T-helper 2 cell (primary cell): ENCODE measurements at places on chromosomes 6 and 20.

GRCh38 chr6:149012040-149012545 is 265.3 kb downstream of the UST start:
- DNase-seq = no peak

- DNase-seq = no peak
These were observed 10.1 kb downstream of the PXMP4 start for GRCh38 chr20:33709905-33710541.

GRCh38 chr6:20217891-20218290 is 5.6 kb upstream of the MBOAT1 start:
- no peak for DNase-seq

GRCh38 chr6:38110481-38110971 is 291.0 kb downstream of the ZFAND3 start:
- DNase-seq = no peak

GRCh38 chr6:140256248-140256647 is 881.8 kb upstream of the CITED2 start:
- DNase-seq = no peak

GRCh38 chr6:92297101-92297500 is 1122.3 kb downstream of the EPHA7 start:
- no peak for DNase-seq

DNA sequence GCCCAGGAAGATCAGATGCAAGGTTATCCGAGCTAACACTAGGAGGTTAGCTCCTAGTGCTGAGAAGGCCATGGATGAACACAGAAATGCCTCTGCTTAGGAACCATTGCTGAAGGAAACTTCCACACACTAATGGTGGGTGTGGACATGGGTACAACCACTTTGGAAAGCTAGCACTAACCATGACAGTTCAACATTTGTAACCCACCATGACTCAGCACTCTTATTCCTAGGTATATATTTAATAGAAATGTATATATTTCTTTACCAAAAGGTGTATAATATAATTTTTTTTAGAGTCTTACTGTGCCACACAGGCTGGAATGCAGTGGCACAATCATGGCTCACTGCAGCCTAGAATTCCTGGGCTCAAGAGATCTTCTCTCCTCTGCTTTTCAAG is 85.3 kb upstream of the BTBD3 start:
- no peak for DNase-seq

GRCh38 chr6:63571361-63572043 is 778 bp upstream of the LOC128125822 start:
- DNase-seq = peak; percentile 69

GRCh38 chr20:40887105-40887504 is 141.5 kb upstream of the TOP1 start:
- no peak for DNase-seq

DNA sequence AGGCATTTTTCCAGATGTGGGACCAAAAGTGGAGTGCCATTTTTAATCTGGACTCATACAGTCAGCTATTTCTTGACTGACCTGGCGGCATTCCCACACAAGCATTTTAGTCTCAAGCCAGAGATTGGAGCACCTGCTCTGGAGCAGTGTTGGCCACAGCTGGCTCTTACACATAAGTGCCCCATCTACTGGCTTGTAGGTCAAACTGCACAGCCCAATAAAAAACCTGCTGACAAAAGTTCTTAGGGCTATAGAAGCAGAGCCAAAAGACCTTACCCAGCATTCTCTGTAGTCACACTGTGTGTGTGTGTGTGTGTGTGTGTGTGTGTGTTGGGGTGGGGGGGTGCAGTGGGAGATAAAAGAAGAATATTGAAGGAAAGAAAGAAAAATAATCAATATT is 38.6 kb upstream of the SENP6 start:
- no peak for DNase-seq

DNA sequence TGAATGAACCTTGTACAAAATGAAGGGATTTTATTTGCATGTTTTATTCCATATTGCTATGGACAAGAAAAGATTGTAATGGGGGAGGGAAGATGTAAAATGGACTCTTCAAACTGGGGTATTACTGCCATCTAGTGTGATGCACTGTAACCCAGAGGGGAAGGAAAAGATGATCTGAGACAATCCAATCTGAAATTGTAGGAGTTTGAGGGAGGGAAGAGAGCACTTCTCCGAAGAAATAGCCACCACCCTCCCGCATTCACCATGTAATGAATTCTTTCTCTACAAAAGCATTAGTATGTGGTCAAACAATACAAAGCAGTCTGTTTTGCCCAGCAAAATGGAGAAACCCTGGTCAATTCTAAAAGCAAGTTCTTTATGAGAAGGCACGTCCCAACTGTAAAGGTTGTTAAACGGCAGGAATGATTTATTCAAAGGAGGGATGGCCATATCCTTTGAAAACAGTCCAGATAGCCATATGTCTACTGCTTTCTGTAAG is 679.5 kb upstream of the NRSN1 start:
- no peak for DNase-seq

GRCh38 chr6:6525933-6526332 is 62.6 kb upstream of the LY86 start:
- DNase-seq = no peak

DNA sequence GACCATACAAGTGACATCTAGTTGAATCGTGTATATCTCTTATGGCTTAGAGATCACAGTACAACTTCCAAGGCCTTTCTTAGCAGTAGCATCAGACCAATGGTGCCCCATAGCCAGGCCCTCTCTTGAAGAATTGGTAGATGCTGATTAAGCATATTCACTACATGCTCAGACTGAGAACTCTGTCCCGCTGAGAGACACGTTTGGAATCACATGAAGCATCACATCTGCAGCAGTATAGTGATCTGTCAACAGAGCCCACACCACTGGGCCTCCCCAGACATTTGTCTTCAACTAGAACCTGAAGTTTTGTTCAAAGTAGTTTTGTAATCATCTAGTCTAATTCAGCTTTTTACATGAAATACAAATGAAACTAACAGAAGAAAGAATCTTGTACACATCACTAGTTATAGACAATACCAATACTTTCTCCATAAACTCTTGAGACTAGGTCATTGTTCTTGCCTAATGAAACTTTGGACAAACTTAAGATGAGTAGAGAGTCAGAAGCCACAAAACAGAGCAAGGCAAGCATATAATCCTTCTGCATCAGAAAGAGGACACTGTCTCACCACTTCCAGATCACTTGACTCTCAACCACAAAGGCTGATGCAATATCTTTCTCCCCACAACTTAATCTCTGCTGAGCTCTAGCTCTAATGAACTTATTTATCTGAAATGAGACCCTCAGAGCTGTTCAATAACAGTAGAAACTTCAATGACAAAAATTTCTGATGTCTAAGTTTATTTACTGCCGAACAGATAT is 182.7 kb downstream of the TBX18 start:
- no peak for DNase-seq

DNA sequence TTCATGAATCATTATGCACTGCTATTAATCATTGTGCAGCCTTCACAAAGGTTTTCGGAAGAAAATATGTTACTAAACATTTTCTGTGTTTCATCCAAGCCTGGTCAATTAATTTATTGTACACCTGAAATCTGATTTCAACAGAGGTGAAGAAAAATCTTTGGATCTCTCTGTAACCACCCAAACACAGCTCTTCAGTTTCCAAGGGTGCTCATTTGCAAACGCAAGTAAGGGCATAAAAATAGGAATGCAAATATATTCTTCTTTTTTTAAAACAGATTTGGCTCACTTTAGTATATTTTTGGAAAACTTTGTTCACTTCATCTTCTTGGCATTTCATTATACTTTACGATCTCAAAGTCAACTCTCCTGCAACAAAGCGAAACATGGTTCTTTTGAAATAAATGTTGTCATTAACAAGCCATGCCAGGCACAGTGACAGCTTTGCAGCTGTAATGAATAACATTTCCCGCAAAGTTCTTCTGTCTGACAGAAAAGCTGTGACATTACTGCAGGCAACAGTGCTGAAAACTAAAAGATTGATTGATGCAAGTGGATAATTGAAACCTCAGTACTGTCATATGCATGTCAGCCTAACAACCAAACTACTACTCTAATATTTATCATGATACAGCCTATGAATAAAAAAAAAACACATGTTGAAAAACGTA is 348.3 kb downstream of the FRK start:
- no peak for DNase-seq

- no peak for DNase-seq
These were observed 8.3 kb downstream of the SEMG2 start for GRCh38 chr20:45229264-45230056.

DNA sequence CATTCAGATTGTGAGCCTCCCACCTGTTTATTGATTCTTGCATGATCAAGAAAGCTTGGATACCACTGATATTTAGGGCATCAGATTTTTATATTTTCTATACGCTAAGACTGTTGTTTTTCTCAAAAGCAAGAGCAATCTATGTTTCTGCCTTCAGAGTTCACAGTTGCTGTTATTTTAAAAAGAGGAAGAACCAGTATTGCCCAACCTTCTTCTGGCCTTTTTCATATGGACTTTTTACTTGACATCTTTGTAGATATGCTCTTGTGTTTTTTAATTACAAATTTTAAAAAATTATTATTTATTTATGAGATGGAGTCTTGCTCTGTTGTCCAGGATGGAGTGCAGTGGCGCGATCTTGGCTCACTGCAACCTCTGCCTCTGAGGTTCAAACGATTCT is 28.9 kb downstream of the SLC17A5 start:
- DNase-seq = no peak

DNA sequence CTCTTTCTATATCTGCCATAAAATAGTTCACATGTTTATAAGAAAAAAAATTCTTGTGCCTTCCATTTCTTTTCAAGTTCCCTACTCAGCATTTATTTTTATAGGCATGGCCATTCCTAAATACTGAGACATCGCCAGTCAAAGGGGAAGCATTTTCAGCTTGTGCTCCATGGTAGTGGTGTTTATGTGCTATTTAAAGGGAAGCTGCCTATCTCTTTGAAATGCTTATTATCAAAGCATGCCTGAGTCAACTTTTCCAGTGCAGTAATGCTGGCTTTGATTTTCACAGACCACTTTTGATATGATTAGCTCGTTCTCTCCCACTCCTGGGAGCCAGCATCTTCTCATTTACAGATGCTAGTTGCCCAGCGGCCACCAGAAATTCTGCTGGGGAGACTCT is 124.1 kb upstream of the RIN2 start:
- DNase-seq = no peak

GRCh38 chr20:2006452-2007361 is 12.8 kb upstream of the PDYN start:
- no peak for DNase-seq

DNA sequence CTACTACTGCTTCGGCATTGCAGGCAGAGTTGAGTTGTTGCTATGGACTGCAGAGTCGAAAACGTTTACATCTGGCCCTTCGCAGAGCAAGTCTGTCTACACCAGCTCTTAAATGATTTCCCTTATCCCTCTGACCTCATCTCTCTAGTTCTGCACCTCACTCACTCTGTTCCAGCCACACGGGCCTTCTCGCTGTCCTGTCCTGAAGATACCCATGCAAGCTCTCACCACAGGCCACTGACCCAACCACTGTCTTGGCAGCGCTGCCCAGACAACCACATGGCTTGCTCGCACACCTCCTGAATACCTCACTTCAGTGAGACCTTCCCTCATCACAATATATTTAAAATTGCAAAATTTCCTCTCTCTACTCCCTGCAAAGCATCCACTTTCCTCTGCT is 31.4 kb downstream of the B4GALT5 start:
- no peak for DNase-seq

DNA sequence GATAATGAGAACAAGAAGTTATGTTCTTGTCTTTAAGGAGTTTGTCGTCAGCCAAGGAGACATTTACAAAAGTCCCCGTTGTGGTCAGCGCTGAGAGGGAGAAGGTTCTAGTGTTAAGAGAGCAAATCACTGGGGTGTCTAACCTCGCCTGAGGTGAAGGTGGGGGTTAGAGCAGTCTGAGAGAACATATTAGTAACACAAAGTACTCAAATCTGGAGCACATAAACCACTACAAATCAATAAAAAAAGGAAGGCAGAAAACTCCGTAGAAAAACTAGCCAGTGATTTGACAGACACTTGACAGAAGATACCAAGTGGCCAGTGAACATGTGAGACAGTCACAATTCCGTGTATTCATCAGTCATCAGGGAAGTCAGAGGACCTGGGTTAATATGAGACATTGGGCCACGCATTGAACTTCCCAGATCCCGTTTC is 45.4 kb downstream of the CDS2 start:
- DNase-seq = no peak

- no peak for DNase-seq
These were observed 50.1 kb downstream of the CTCFL start for GRCh38 chr20:57474816-57475215.

GRCh38 chr6:99789767-99790166 is 183.1 kb downstream of the PRDM13 start:
- DNase-seq = no peak

GRCh38 chr20:58168843-58169242 is 59.6 kb downstream of the ANKRD60 start:
- DNase-seq = no peak

- DNase-seq = no peak
These were observed 140.5 kb upstream of the OPRM1 start for GRCh38 chr6:153898360-153899059.

DNA sequence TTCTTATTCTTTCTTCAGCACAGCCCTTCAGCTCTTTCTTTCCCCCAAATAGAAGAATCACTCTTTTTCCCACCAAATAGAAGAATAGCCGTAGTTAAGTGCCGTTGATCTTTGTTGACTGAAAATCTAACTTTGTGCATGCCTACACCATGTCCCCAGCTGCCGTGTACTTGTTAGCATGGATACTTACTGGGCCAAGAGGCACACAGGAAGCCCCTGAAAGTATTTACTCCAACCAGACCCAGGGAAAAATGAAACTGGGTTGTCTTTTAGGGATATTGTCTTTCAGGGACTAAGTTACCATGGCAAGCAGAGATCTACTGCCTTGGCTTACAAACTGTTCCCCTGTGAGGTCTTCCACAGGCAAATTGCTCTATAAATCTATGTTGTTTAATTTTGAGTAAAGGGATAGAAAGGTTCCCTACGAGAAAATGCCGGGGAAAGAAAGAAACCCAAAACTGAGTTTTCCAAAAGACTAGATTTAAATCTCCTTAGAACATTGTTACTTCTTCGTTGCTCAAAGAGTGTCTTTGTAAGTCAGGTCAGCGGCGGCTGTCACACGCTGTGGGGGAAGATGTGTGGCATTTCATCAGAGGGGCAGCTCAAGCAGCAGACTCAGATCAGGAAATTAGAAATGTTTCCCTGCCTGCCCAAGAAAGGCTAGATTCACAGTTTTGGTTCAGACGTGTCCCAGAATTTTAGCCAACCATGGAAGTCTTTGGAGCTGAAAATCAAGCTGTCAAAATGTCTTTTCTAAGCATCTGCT is 188.2 kb upstream of the PRND start:
- DNase-seq = no peak
